ENCODE measurements at places on chromosomes 12 and 14.
A peak's percentile ranks its signal among the peaks of the same experiment; 100 is the strongest.

DNA sequence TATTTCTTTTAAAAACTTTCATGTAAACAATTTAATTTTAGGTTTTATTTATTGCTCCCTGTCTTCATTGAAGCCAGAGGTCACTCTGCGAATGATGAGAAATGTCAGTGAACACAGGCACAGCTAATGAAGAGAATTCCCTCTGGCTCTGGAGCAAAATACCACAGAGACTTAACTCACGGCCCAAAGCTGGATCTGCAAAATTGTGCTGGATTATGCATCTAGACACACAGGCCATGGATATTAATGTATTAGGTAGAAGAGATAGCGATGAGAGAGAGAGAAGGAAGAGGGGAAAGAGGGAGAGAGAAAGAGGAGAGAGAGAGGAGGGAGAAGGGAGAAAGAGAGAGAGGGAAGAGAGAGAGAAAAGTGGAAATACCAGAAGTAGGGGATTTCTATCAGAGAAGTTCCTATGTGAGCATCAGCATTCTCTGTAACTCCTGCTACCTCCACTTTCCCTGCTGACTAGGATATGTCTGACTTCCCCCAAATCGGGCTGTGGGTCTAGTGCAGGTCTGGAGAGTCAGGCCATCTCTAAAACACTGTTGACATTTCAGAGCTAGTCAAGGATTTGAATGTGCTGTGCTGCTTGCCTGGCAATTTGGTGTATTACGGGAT is 3.7 kb downstream of the ARHGDIB start:
- DNase-seq = no peak

DNA sequence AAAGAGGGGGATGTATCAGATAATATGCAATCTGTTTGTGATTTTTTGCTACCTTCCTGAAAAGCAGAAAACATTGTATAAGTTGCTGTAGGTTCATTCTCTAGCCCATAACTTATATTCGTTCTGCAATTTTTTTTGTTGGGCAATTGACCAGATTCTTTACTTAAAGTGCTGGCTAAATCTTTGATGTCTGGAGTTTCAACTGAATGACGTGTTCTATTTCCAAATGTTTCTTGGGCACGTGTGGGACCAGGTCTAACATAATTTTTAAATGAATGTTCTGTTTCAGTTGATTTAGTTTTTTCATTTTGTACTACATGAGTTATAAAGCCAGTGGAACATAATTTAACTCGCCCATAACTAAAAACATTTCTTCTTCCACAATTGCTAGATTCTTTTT is 3.8 kb downstream of the MLH3 start:
- DNase-seq = no peak

GRCh38 chr12:27583981-27584380 is 60.0 kb downstream of the PPFIBP1 start:
- no peak for DNase-seq

DNA sequence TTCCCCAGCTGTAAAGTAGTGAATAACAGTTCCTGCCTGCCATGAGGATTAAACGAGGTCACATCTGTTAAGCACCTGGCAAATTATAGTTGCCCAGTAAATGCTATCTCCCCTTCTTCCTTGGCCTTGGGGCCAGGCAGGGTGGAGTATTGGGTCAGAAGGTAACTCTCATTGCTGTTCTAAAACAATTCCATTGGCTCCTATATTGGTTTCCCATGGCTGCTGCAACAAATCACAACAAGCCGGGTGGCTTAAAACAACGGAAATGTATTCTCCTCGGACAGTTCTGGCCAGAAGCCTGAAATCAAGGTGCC is 31.9 kb downstream of the MMAB start:
- DNase-seq = no peak

- DNase-seq = no peak
These were observed 284.8 kb upstream of the DIO3 start for GRCh38 chr14:101276309-101277091.

- no peak for DNase-seq
These were observed 268.8 kb upstream of the BTG1 start for GRCh38 chr12:92414170-92415070.

DNA sequence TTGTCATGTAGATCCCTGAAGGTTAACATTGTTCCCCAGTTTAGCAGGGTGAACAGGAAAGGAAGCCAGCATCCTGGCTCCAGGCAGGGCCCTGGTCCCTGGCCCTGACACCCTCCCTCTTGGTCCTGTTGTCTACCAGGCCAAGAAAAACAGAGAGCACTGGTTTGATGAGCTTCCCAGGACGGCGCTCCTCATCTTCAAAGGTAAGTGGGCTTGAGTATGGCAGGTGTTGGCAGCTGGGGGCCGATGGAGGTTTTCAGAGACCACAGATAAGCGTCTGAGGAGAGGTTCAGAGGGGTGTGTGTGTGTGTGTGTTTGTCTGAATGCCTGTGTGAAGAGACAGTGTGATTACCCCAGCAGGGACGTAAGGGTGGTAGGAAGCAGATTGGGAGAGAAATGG is 56.3 kb downstream of the SLC8B1 start:
- DNase-seq = no peak

- DNase-seq = no peak
These were observed 198.9 kb downstream of the ZFP36L1 start for GRCh38 chr14:68593806-68594536.

DNA sequence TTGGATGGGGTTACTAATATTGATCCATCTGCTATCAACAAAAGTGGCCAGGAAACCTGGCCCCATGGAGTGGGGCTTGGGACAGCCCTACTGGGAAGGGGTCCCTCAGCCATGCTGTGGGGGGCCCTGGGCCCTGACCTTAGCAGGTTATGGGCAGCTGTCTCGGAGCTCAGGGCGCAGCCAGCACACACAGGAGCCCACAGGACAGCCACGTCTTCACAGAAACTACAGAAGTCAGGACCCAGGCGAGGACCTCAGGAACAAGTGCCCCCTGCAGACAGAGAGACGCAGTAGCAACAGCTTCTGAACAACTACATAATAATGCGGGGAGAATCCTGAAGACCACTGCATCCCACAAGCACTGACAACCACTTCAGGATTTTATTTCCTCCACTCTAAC is 11.9 kb upstream of the FKBP11 start:
- peak; percentile 45 for DNase-seq

GRCh38 chr14:102510616-102511520 is 1.3 kb upstream of the ANKRD9 start:
- no peak for DNase-seq

DNA sequence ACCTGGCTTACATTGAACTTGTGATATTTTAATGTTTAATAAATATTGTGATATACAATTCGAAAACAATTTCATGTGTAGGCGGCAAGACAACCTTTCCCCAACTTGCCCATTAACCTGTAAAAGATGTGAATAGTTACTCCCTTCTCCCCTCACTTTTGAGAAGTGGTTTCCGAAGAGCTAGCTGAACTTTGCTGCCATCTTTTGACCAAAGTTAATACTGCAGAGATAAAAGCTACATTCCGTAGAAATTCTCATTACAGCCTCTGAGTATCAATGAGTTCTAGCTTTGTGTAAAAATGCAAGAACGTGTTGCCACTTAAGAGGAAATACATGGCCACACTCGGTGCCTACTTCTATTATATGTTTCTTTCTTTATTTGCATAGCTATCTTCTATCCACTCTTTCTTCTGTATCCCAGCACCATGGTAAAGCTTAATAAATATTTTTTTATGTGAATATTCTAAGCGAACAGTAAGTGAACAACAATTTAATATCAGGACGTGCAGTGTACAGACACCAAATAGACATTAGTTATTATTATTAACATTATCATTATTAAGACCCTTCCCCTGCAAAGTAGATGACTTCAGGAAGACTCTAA is 105.1 kb upstream of the TMEM260 start:
- DNase-seq = peak; percentile 46

DNA sequence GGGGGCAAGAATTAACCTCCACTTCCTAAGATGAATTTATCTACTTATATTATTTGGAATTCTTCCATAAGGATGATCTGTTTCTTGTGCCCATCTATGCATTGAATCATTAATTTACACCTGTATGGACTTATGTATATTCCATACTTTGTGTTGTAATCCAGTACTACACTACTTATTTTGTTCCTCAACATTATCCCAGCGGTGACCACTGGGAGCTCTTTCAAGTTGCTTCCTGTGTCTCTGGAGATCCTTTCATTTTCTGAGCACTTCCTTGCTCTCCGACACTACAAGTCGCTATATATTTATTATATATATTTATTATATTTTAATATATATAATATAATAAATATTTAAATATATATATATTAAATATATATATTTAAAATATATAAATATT is 54.9 kb upstream of the SCN8A start:
- no peak for DNase-seq

- DNase-seq = no peak
These were observed 369.9 kb downstream of the DIO2 start for GRCh38 chr14:79841433-79841832.

- DNase-seq = no peak
These were observed 65.5 kb downstream of the RASSF3 start for GRCh38 chr12:64675795-64676194.

GRCh38 chr14:35220920-35221319 is 71.3 kb upstream of the PSMA6 start:
- no peak for DNase-seq

DNA sequence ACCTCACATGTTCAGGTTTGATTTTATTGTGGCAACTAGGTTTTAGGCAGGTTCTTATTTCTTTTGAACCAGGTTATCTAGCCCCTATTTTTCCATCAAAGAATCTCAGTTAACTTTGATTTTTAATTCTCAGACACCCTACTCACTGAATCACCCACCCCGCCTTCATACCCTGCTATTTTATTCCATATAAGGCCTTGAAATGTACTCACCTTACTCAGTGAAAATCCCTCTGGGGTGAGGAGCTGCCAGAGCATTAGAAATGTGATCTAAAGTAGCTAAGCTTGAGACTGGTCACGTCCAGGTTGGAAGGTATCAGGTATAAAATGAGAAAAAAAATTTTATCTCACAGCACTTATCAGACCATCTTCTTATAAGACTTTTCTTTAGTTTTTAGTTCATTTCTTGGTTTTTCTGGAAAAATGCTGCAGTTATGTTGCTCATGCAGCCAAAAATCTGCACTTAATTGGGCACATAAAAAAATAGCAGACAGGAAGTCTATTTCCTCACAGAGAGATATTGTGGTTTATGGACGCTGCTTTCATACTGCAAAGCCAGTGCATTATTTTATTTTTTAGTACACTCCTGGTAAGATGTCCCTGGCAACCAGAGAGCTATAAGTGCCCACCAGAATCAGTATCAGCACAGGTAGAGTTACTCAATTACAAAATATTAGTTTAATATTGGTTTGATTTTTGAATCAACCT is 101.5 kb upstream of the CCDC91 start:
- no peak for DNase-seq

GRCh38 chr14:34049790-34050189 is 98.9 kb upstream of the EGLN3 start:
- no peak for DNase-seq
